H1 (cell line): ENCODE measurements at places on chromosomes 12 and 14.

DNA sequence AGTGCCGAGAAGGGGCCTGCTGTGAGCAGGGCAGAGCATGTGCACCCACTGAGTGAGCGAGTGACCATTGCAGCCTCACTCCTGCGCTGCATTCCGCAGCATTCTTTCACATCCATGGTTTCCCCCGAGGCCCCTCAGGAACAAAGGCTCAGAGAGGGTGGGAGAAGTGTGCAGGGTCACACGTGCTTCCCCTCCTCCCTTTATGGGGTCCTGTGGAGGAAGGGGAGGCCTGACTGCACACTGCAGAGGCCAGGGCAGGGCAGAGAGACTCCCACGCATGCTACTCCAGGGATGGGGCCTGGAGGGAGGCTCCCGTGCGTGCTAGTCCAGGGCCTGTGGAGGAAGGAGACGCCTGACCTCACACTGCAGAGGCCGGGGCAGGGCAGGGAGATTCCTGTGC is 63.2 kb downstream of the DIO3 start:
- no peak for DNase-seq

GRCh38 chr14:61065656-61066055 is 84.6 kb downstream of the SLC38A6 start:
- DNase-seq = no peak

DNA sequence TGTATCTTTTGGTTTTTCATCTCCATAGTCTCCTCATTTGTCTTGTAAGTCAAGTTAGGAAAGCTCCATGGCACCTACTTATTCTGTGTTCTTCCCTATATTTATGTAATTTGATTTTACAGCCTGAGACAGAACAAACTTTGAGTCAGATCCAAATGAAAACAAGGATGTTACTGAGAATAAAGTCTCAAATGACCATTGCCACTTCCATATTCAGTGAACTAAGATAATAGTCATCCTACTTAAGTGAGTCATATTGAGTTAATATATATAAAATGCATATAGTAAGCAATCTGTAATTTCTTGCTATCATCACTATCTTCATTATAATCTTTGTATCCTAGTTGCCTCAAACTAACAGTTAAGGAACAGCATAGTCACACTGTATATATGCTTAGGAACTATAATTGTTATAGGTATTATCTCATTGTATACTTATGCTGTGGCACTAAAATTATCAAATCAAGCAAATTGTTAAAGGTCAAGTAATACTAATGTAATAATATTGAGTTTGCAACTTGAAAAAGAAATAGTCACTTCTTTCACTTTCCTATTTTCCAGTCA is 30.8 kb downstream of the TMTC3 start:
- no peak for DNase-seq

- no peak for DNase-seq
Observed at GRCh38 chr14:39080886-39081285, 22.1 kb downstream of the SEC23A start.

GRCh38 chr12:12024911-12025682 is 45.6 kb upstream of the BCL2L14 start:
- DNase-seq = no peak

DNA sequence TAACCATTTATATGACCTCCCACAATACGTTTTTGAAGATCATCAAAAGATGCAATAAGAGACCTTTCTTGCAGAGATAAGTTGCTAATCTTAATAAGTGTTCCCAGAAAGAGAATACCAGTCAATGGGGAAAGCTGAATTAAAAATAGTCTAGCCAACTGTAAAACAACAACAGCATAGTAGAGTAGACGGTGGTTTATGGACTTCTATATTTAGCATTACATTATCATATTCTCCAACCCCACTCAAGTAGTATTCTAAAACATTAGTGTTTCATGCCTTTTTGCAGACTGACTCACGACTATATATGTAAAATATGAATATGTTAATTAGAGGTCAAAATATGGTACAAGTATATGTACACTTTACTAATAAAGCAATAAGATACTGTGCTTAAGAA is 218.9 kb downstream of the MED13L start:
- no peak for DNase-seq
